Testis (tissue), 5 donors: ENCODE measurements at places on chromosomes 7 and 10. TPM values are rescaled to one million over a fixed set of nuclear protein-coding genes. Genes with fewer than 3 reads are reported as not detected.

GRCh38 chr7:122070062-122070461 lies 74.0 kb downstream of the AASS start:
- no peaks in the 10 kb centered on the region for H3K27me3 ChIP-seq
- H3K36me3 ChIP-seq = no peaks in the 10 kb centered on the region
- no peak overlapping the region for H3K4me3 ChIP-seq
- no peaks in the 10 kb centered on the region for H3K4me1 ChIP-seq
- DNase-seq = no peak
- H3K27ac ChIP-seq = no peak overlapping the region

GRCh38 chr7:1447551-1448244 lies 11.6 kb downstream of the MICALL2 start:
- H3K4me1 ChIP-seq = no peaks in the 10 kb centered on the region
- H3K4me3 ChIP-seq = no peak overlapping the region
- no peaks in the 10 kb centered on the region for H3K36me3 ChIP-seq
- no peak overlapping the region for H3K27ac ChIP-seq

DNA sequence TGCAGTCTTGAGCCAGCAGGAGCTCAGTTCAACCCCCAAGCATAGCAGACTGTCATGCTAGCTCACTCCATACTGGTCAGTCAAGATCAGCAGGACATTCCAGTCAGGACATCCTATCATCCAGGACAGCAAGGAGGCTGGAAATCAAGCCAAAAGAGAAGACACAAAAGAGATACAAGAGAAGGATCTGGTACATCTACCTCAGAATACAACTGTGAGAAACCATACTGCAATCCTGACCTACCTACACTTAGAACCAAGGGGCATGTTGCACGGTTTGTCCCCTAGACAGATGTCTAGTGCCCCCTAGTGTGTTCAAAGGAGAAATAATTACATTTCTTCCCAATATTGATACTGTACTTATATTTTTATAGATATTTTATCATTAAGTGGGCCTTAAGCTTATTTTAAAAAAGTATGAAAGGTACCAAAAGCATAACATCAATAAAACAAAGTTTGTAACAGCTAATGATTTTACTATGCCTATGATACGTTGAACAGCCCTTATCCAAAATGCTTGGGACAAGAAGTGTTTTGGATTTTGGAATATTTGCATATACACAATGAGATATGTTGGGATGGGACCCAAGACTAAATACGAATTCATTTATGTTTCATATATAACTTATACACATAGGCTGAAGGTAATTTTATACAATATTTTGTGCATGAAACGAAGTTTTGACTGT lies 26.7 kb downstream of the ERCC6 start:
- H3K27me3 ChIP-seq = no peaks in the 10 kb centered on the region
- H3K27ac ChIP-seq = no peak overlapping the region
- H3K4me1 ChIP-seq = no peaks in the 10 kb centered on the region
- peak; percentile 22 for DNase-seq
- H3K36me3 ChIP-seq = no peaks in the 10 kb centered on the region

- H3K27me3 ChIP-seq = no peaks in the 10 kb centered on the region
- H3K27ac ChIP-seq = no peak overlapping the region
- no peaks in the 10 kb centered on the region for H3K4me1 ChIP-seq
- H3K36me3 ChIP-seq = peaks cover 3% of the 10 kb centered on the region
- no peak overlapping the region for H3K4me3 ChIP-seq
Measured at GRCh38 chr7:44208085-44208484, 7.3 kb downstream of the YKT6 start.

GRCh38 chr7:74015670-74016069 lies 12.3 kb upstream of the ELN start:
- H3K4me3 ChIP-seq = no peak overlapping the region
- H3K27ac ChIP-seq = no peak overlapping the region
- no peaks in the 10 kb centered on the region for H3K36me3 ChIP-seq
- H3K27me3 ChIP-seq = no peaks in the 10 kb centered on the region
- H3K4me1 ChIP-seq = no peaks in the 10 kb centered on the region

DNA sequence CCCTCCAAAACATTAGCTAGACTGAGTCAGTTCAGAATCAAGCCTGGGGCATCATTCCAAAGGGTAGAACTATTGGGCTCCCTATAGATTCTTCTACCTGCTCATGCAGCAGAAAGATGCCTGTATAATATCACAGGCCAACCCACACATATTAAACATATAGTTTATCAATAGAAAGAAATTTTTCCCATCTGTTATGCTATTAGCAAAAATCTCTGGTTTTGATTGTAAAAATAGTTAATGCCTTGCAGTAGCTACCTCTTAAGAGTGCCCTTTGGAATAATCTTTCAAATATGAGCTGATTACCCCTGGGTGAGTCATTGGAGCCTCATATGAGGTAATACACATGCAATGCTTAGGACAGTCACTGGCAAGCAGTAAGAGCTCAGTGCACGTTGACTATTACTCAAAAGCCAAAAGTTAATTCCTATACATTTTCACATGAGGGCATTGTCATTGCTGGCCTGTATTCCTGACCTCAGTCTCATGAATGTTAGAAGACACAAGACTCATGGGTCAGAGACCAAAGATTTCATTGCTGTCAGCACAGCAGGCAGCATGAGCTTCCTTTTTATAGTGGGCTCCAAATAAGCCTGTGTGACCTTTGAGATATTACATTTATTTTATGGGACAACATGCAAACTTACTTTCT lies 180.0 kb downstream of the FGFR2 start:
- no peak overlapping the region for H3K4me3 ChIP-seq
- DNase-seq = no peak
- no peak overlapping the region for H3K27ac ChIP-seq
- H3K4me1 ChIP-seq = no peaks in the 10 kb centered on the region
- no peaks in the 10 kb centered on the region for H3K36me3 ChIP-seq
- no peaks in the 10 kb centered on the region for H3K27me3 ChIP-seq

- H3K4me3 ChIP-seq = no peak overlapping the region
- H3K27ac ChIP-seq = no peak overlapping the region
- no peaks in the 10 kb centered on the region for H3K27me3 ChIP-seq
- no peaks in the 10 kb centered on the region for H3K4me1 ChIP-seq
- H3K36me3 ChIP-seq = no peaks in the 10 kb centered on the region
Measured at GRCh38 chr10:45152726-45153125, 152.0 kb downstream of the ZNF22 start.

DNA sequence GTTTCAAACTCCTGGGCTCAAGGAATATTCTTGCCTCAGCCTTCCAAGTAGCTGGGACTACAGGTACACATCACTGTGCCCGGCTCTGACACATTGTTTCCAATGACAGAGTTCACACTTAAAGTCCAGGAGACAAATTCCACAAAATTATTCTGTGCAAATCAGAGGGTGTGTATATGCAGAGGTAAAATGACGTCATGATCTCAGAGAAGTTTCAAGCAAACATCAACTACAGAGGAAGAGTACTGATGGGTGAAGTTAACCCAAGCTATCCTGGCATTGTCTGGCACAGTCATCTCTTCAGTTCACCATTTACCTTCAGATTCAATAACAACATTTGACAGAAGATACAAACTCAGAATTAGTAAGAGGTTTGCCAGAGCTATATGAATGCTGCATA lies 388.9 kb downstream of the HPSE2 start:
- H3K36me3 ChIP-seq = no peaks in the 10 kb centered on the region
- H3K27me3 ChIP-seq = no peaks in the 10 kb centered on the region
- no peak overlapping the region for H3K4me3 ChIP-seq
- no peak for DNase-seq
- no peak overlapping the region for H3K27ac ChIP-seq

- no peak overlapping the region for H3K4me3 ChIP-seq
- no peak overlapping the region for H3K27ac ChIP-seq
- H3K36me3 ChIP-seq = no peaks in the 10 kb centered on the region
- no peaks in the 10 kb centered on the region for H3K4me1 ChIP-seq
Measured at GRCh38 chr10:76251841-76252671, 820.6 kb downstream of the LRMDA start.

DNA sequence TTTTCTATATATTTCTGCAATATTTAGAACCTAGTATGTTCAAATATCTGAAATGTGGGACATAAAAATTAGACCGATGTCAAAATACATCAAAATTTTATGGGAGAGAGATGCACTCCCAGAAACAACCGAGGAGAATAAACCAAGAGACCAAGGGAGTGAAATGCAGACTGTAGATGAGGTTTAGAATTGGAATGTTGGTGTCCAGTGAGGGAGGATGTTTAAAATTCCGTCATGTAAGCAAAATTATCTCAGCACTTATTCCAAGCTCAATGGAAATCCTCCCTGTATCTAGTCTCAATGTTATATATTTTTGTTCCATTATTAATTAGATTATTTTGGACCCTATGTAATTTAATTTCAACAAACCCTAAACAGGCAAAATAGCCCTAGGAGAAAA lies 61.9 kb upstream of the MAGI2 start:
- no peak overlapping the region for H3K27ac ChIP-seq
- no peak for DNase-seq
- no peaks in the 10 kb centered on the region for H3K27me3 ChIP-seq
- no peaks in the 10 kb centered on the region for H3K36me3 ChIP-seq

DNA sequence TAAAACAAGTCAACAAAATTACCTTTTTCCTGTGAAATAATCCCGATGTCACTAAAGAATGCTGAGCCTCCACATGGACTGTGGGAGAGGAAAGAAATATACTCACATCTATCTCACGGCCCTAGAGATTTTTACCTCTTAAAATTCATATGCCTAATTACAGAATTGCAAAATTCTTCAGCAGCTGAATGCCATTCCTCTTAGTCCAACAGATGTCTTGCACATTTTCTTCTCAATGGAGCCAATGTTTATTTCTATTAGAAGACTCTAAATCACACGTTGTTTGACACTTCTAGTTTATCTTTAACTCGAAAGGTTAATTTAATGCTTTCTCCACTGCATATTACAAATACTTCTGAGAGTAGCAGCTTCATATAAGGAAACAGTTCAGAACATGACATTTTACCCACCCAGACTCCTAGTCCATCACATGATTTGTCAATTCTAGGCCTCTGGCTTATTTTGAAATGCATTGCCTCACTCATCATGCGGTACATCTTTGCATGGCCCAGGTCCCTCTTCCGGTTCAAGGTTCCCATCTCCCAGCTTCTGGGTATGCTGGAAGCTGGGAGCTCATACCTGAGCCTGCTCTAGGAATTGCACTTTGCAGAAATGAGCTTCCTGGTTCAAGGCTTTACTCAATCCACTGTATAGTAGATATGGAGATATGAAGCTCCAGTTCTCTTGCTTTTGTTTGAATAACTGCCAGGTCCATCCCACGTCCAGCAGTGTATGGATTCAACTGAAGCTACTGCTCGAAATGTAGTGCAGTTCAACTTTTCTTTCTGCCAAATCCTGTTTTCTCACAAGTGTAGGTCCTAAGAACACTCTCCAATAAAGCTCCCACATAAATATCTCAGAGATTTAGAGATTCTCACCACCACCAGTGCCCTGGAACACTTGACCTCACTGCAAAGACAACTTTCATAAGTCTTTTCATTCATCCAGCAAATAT lies 306.2 kb downstream of the GPR37 start:
- no peaks in the 10 kb centered on the region for H3K4me1 ChIP-seq
- H3K27ac ChIP-seq = no peak overlapping the region
- no peak for DNase-seq

DNA sequence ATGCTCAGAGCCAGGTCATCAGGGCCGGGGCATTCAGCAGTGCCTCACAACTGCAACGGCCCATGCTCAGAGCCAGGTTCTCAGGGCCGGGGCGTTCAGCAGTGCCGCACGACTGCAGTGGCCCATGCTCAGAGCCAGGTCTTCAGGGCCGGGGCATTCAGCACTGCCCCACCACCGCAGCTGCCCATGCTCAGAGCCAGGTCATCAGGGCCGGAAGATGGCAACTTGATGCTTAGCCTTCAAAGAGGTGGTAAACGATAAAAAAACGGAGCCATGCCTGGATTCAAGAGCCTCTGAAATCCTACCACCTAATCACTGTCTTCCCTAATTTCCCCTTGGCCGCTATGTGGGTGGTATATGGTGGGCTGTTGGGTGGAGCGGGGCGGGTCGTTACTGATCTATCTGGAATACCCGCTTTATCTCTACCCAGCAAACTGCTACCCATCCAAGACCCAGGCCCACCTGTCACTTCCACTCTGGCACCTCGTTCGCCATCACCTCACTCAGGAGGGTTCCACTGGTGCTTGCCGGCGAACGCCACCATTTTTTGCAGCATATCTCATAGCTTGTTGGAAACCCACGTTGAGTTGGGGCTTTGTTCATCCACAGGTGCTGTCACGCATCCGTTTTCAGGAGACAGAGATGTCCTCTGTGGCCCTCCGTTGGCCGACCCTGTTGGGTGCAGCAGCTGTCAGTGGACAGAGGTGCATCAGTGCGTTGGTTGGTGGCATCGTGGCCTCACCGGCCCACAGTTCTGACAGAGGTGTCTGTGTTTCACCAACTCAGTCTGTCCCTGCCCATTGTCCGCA lies 221.1 kb downstream of the EBF3 start:
- no peaks in the 10 kb centered on the region for H3K27me3 ChIP-seq
- no peak overlapping the region for H3K4me3 ChIP-seq
- no peaks in the 10 kb centered on the region for H3K4me1 ChIP-seq

GRCh38 chr7:149495785-149496641 lies 1.6 kb downstream of the ZNF746 start:
- H3K27ac ChIP-seq = peak overlapping the region; percentile 86
- peaks cover 10% of the 10 kb centered on the region for H3K4me1 ChIP-seq
- H3K36me3 ChIP-seq = no peaks in the 10 kb centered on the region
- DNase-seq = peak; percentile 85
- no peaks in the 10 kb centered on the region for H3K27me3 ChIP-seq

- no peaks in the 10 kb centered on the region for H3K36me3 ChIP-seq
- H3K27me3 ChIP-seq = no peaks in the 10 kb centered on the region
- H3K27ac ChIP-seq = peak overlapping the region; percentile 78
- H3K4me3 ChIP-seq = peak overlapping the region; percentile 45
- peaks cover 70% of the 10 kb centered on the region for H3K4me1 ChIP-seq
Measured at GRCh38 chr10:72008096-72008981, 44.1 kb downstream of the CHST3 start.

GRCh38 chr7:92872701-92873100 lies 36.3 kb upstream of the CDK6 start:
- no peak overlapping the region for H3K4me3 ChIP-seq
- H3K36me3 ChIP-seq = no peaks in the 10 kb centered on the region
- no peaks in the 10 kb centered on the region for H3K27me3 ChIP-seq
- no peak overlapping the region for H3K27ac ChIP-seq

GRCh38 chr7:47605816-47606575 lies 24.1 kb upstream of the TNS3 start:
- no peaks in the 10 kb centered on the region for H3K27me3 ChIP-seq
- H3K4me3 ChIP-seq = no peak overlapping the region
- peaks cover 11% of the 10 kb centered on the region for H3K4me1 ChIP-seq
- no peaks in the 10 kb centered on the region for H3K36me3 ChIP-seq
- no peak overlapping the region for H3K27ac ChIP-seq
- no peak for DNase-seq

GRCh38 chr7:134427896-134428295 lies 31.0 kb downstream of the AKR1B1 start:
- DNase-seq = no peak
- H3K36me3 ChIP-seq = no peaks in the 10 kb centered on the region
- H3K4me3 ChIP-seq = no peak overlapping the region
- H3K27ac ChIP-seq = no peak overlapping the region
- H3K4me1 ChIP-seq = peaks cover 3% of the 10 kb centered on the region

- no peaks in the 10 kb centered on the region for H3K27me3 ChIP-seq
- no peaks in the 10 kb centered on the region for H3K36me3 ChIP-seq
- no peak overlapping the region for H3K4me3 ChIP-seq
- no peak for DNase-seq
Measured at GRCh38 chr10:58599927-58600553, 87.4 kb downstream of the BICC1 start.

RNF148 gene
- total RNA-seq = 16.3 TPM

TMEM184A gene
- total RNA-seq = 18.7 TPM

IRF5 gene
- 2.9 TPM for total RNA-seq

PRKG1 gene
- 12.5 TPM for total RNA-seq

SMKR1 gene
- 210 TPM for total RNA-seq

XRCC2 gene
- 5.7 TPM for total RNA-seq

CALHM3 gene
- total RNA-seq = 0.39 TPM

APBB1IP gene
- total RNA-seq = 0.55 TPM

SEMA3A gene
- total RNA-seq = 1.4 TPM

AGR3 gene
- not detected for total RNA-seq

BEND7 gene
- total RNA-seq = 55.2 TPM

TMEM270 gene
- 37.3 TPM for total RNA-seq

HMX3 gene
- total RNA-seq = 0.55 TPM

BICC1 gene
- total RNA-seq = 14.1 TPM
